Epithelial cell of proximal tubule (primary cell): ENCODE measurements at places on chromosomes 5 and 9. TPM values are rescaled to one million over a fixed set of nuclear protein-coding genes. Genes with fewer than 3 reads are reported as not detected.

GRCh38 chr9:70492319-70492777 lies 77.9 kb upstream of the KLF9 start:
- no peak for DNase-seq

DNA sequence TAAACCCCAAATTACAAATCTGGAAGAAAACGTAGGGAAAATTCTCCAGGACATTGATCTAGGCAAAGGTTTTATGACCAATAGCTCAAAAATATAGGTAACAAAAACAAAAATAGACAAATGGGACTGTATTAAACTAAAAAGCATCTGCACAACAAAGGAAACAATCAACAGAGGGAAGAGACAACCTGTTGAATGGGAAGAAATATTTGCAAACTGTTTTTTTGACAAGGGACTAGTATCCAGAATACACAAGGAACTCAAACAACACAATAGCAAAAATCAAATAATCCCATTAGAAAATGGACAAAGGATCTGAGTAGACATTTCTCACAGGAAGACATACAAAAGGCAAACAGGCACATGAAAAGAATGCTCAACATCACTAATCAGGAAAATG lies 386.3 kb downstream of the ENC1 start:
- no peak for DNase-seq

DNA sequence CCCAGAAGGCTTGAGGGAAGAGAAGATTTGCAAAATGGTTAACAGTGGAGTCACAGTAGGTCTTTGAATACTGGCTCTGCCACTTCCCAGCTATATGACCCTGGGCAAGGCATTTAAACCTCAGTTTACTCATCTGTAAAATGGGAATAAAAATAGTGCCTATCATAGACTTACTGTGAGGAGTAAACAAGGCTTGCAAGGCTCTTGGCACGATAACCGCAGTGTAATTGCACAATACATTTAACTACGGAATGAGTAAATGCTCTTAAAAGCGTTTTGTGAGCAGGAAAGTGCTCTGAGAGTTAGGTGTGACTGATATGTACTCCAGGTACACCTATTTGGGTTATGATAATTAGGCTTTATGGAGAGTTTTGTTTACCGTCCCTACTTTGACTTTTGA lies 8.4 kb downstream of the SLC36A3 start:
- DNase-seq: no peak

DNA sequence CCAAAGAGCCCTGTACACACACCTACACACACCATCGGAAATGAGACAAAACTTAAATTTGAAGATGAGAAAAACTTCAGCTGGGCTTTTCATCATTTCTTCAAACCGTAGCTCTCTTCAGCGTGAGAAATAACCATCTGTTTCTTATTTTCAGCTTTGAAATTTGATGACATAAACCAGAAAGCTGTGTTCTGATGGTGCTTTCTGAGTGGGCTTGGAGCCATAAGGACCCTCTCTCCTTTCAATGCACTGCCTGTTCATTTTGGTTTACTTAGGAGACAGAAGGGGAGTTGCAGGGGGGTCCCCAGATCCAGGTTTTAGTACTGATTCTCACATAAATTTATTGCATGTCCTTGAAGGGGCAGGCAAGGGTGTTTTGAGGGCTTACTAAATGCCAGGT lies 9.5 kb downstream of the FBXO10 start:
- no peak for DNase-seq

TMEFF1 gene
- 3.5 and 7.8 TPM in 2 replicates for total RNA-seq

NR5A1 gene
- total RNA-seq: not detected in 2 replicates
